Immature natural killer cell (primary cell): ENCODE measurements at places on chromosomes 13 and 19. TPM values are rescaled to one million over a fixed set of nuclear protein-coding genes. Genes with fewer than 3 reads are reported as not detected.
A peak's percentile ranks its signal among the peaks of the same experiment; 100 is the strongest.

The CRB3 gene
- polyA plus RNA-seq = 0.39 TPM

GRCh38 chr19:17292301-17293074 is 10.7 kb downstream of the ABHD8 start:
- H3K36me3 ChIP-seq = no peaks in the 10 kb centered on the region
- DNase-seq = peak; percentile 78
- H3K27me3 ChIP-seq = peaks cover 1% of the 10 kb centered on the region
- H3K27ac ChIP-seq = no peak overlapping the region
- H3K4me3 ChIP-seq = peak overlapping the region; percentile 85

- peak; percentile 18 for DNase-seq
- H3K27ac ChIP-seq = peak overlapping the region; percentile 93
- peaks cover 5% of the 10 kb centered on the region for H3K27me3 ChIP-seq
- H3K4me3 ChIP-seq = peak overlapping the region; percentile 89
Observed at GRCh38 chr19:14073925-14074838, 1.6 kb downstream of the MISP3 start.

DNA sequence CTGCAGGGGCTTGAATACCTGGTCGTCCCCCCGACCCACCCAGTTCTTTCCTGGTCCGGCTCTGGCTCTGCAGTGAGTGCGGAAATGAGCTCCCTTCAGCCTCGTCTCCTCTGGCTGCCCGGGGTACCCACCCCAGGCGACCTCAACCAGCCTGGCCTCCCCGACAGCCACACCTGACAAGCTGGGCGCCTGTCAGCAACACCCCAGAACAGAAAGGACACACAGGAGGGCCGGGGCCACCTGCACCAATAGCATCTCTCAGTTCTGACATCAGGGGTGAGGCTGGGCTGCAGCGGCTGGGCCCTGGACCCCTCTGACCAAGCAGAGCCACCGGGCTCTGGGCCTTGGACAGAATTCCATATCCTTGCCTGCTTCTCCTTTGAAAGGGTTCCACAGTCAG is 19.7 kb downstream of the SUGP1 start:
- H3K27ac ChIP-seq = no peak overlapping the region
- no peak overlapping the region for H3K4me3 ChIP-seq
- H3K36me3 ChIP-seq = peaks cover 23% of the 10 kb centered on the region
- no peak for DNase-seq

- H3K27me3 ChIP-seq = peaks cover 10% of the 10 kb centered on the region
- peaks cover 27% of the 10 kb centered on the region for H3K4me1 ChIP-seq
- no peak for DNase-seq
- H3K4me3 ChIP-seq = no peak overlapping the region
- H3K27ac ChIP-seq = peak overlapping the region; percentile 71
Observed at GRCh38 chr19:38834590-38834989, 3.0 kb upstream of the ECH1 start.

GRCh38 chr13:31267126-31267784 is 67.5 kb downstream of the B3GLCT start:
- DNase-seq = no peak
- H3K4me3 ChIP-seq = no peak overlapping the region
- no peak overlapping the region for H3K27ac ChIP-seq
- no peaks in the 10 kb centered on the region for H3K4me1 ChIP-seq

GRCh38 chr13:57629391-57629804 is 2.1 kb upstream of the PCDH17 start:
- peaks cover 6% of the 10 kb centered on the region for H3K36me3 ChIP-seq
- no peak overlapping the region for H3K27ac ChIP-seq
- H3K4me3 ChIP-seq = peak overlapping the region; percentile 66
- H3K4me1 ChIP-seq = peaks cover 30% of the 10 kb centered on the region

DNA sequence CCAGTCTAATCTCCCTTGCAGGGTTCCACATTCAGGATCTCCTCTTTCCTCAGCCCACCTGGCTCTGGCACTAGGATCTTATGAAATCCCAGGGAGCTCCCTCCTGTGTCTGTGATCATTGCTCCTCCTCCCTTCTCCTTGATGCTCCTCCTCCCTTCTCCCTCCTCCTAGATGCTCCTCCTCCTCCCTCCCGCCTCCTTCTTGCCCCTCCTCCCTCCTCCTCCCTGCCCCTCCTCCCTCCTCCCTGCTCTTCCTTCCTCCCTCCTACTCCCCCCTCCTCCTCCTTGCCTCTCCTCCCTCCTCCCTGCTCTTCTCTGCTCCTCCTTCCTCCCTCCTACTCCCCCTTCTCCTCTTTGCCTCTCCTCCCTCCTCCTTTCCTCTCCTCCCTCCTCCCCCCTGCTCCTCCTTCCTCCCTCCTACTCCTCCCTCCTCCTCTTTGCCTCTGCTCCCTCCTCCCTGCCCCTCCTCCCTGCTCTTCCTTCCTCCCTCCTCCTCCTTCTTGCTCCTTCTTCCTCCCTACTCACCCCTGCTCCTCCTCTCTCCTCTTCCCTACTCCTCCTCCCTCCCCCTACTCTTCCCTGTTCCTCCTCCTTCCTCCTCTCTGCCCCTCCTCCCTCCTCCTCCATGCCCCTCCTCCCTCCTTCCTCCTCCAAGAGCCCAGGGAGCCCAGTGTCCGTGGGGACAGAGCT is 14.9 kb upstream of the ZBTB7A start:
- H3K27ac ChIP-seq = no peak overlapping the region
- H3K4me1 ChIP-seq = peaks cover 51% of the 10 kb centered on the region
- no peak overlapping the region for H3K4me3 ChIP-seq
- H3K27me3 ChIP-seq = peaks cover 7% of the 10 kb centered on the region
- H3K36me3 ChIP-seq = no peaks in the 10 kb centered on the region

GRCh38 chr13:67791047-67791446 is 560.9 kb upstream of the PCDH9 start:
- no peak for DNase-seq
- H3K4me1 ChIP-seq = no peaks in the 10 kb centered on the region
- H3K36me3 ChIP-seq = no peaks in the 10 kb centered on the region

DNA sequence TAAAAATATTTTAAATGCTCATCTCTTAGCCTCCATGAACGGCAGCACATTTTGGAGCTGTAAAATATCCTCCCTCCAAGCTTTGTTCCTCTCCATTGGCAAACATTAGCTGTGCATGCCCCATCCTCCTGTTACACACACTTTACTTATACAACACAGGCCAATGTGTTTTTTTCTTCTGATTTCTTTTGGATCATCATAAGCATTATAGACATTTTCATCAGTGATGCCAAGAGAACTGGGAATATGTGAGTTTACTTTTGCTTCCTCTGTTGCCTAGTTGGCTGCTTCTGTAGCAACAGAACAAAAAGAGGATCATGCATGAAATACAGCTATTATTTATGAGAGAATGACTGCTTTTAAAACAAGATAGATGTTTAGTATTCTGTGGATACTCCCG is 142.6 kb downstream of the PCDH9 start:
- no peaks in the 10 kb centered on the region for H3K36me3 ChIP-seq
- no peak for DNase-seq
- no peak overlapping the region for H3K4me3 ChIP-seq
- no peak overlapping the region for H3K27ac ChIP-seq
- H3K27me3 ChIP-seq = no peaks in the 10 kb centered on the region
- H3K4me1 ChIP-seq = no peaks in the 10 kb centered on the region

GRCh38 chr19:2243274-2244124 is 5.6 kb upstream of the AMH start:
- no peak for DNase-seq
- H3K4me3 ChIP-seq = no peak overlapping the region
- H3K4me1 ChIP-seq = peaks cover 42% of the 10 kb centered on the region
- H3K36me3 ChIP-seq = no peaks in the 10 kb centered on the region
- no peak overlapping the region for H3K27ac ChIP-seq

DNA sequence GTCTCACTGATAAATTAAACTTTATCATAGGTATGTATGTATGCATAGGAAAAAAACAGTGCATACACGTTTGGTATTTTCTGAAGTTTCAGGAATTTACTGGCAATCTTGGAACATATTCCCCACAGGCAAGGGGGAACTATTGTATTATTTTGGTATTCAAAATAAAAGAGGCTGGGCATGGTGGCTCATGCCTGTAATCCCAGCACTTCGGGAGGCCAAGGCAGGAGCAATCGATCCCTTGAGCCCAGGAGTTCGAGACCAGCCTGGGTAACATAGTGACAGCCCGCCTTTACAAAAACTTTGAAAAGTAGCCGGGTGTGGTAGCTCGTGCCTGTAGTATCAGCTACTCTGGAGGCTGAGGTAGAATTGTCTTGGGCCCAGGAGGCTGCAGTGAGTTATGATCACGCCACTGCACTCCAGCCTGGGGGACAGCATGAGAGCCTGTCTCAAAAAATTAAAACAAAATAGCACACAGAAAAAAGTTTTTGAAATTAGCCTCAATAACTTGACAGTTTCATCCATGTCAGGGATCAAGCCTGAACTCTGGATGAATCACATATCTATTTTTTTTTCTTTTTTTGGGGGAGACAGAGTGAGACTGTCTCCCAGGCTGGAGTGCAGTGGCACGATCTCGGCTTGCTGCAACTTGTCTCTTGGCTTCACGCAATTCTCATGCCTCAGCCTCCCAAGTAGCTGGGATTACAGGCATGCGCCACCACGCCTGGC is 29.1 kb upstream of the HOMER3 start:
- no peak overlapping the region for H3K27ac ChIP-seq
- H3K4me3 ChIP-seq = no peak overlapping the region
- H3K36me3 ChIP-seq = no peaks in the 10 kb centered on the region

DNA sequence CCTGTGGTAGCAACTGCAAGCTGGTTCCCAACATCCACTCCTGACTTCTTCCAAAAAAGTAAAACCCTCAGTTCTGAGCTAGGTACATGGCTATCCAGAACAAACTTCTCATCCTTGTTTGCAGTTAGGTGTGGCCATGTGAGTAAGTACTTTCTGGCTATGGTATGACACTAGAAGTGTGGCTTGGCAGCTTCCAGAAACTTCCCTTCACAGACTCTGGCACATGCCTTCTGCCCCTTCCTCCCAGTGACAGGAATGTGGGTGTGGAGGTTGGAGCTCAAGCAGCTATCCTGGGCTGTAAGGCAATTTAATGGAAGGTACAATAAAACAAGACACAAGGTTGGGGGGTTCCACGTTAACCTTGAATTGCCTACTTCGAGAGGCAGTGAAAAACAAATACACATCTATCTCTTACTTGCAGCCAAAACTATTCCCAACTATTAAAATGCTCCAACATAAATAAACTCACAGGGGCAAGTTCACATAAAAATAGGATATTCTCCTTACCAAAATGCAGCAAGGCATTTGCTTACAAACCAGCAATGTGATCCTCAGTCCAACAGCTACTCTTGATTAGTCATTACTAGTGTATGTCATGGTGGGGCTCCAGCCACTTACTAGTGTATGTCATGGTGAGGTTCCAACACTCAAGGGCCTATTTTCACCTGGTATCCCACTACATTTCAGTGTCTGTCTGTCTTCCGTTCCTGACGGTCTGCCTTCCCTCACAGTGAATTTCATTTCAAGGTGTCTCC is 3.1 kb downstream of the SMG9 start:
- peaks cover 31% of the 10 kb centered on the region for H3K4me1 ChIP-seq
- peaks cover 15% of the 10 kb centered on the region for H3K27me3 ChIP-seq
- no peak for DNase-seq
- H3K4me3 ChIP-seq = no peak overlapping the region
- H3K27ac ChIP-seq = no peak overlapping the region
- H3K36me3 ChIP-seq = peaks cover 24% of the 10 kb centered on the region

DNA sequence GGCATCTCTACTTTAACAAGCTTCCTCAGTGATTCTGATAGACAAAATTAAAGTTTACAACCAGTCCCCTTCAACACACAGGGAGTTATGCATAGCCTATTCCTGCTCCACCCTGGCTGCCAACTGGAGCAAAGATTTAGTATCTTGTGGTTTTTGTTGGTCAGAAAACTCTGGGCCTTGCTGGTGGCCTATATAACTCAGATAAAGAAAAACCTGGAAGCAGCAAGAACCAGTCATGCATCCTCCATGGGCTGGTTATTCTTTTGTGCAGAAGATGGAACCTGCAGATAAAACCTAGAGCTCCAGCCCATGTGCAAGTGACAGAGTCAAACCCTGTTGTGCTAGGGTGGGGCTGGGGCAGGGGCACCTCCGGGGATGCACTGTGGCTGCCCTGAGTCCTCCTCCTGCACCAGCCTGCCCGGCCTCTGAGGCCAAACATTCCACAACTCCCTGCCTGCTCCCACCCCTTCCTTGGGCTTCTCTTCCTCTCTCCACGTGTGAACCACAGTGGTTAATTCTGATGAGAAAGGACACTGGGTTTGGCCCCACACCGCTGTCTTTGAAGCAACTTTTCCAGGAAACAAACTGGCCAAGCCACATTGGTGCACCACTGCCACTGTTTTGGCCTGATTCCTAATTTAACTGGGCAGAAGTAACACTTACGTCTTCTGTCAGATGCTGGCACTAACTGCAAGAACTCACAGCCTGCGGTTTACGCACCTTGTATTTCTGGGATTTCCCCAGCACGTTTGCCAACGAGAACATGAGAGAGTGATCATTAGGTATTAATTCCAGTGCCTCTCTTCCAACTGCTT is 23.3 kb upstream of the GGACT start:
- peaks cover 63% of the 10 kb centered on the region for H3K4me1 ChIP-seq
- H3K27ac ChIP-seq = peak overlapping the region; percentile 93
- peak overlapping the region; percentile 62 for H3K4me3 ChIP-seq
- peak; percentile 77 for DNase-seq

- DNase-seq = no peak
- H3K36me3 ChIP-seq = no peaks in the 10 kb centered on the region
- peaks cover 2% of the 10 kb centered on the region for H3K27me3 ChIP-seq
- no peaks in the 10 kb centered on the region for H3K4me1 ChIP-seq
- no peak overlapping the region for H3K27ac ChIP-seq
Observed at GRCh38 chr19:15038294-15038693, 11.0 kb upstream of the CASP14 start.

DNA sequence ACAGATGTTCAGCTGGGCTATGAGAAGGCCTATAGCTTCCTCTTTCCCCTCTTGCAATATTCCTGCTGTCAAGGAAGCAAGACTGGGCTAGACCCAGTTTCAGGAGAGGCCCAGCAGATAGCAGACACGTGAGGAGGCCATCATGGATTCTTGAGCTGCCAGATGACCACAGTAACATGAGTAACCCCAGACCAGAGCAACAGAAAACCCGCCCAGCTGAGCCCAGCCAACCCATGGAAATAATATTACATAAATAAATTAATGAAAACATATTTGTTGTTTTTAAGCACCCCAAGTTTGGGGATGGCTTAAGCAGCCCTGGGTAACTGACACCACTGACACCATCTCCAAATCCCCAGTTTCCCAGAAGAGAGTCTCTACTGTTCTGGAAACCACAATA is 50.2 kb upstream of the PDCD5 start:
- H3K27me3 ChIP-seq = peaks cover 10% of the 10 kb centered on the region
- H3K4me3 ChIP-seq = no peak overlapping the region
- H3K27ac ChIP-seq = no peak overlapping the region
- H3K36me3 ChIP-seq = peaks cover 4% of the 10 kb centered on the region
- H3K4me1 ChIP-seq = no peaks in the 10 kb centered on the region
- DNase-seq = no peak

DNA sequence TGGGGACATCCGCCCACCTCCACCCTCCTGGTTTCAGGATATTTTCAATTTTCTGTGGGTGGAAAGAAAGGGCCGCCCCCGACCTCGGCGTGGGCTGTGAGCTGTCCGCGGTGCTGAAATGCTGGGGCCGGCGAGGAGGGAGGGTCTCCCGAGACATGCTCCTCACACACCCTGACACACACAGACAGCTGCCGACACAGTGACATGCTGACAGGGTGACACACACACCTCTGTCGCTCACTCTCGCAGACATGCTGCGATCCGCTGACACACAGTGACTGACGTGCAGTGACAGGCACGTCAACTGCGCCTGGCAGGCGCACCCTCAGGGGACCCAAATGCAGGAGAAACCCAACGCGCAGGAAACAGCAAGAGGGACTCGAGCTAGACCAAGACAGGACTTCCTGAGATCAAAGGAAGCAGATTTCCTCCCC is 25.1 kb upstream of the MEIS3 start:
- H3K27me3 ChIP-seq = peaks cover 19% of the 10 kb centered on the region
- H3K36me3 ChIP-seq = no peaks in the 10 kb centered on the region
- peak overlapping the region; percentile 58 for H3K4me3 ChIP-seq
- no peak for DNase-seq
- peaks cover 52% of the 10 kb centered on the region for H3K4me1 ChIP-seq
- no peak overlapping the region for H3K27ac ChIP-seq
